ENCODE measurements at places on chromosomes 3 and 15. TPM values are rescaled to one million over a fixed set of nuclear protein-coding genes. Genes with fewer than 3 reads are reported as not detected.

FBN1 gene
- 147 TPM for total RNA-seq

IL17RE gene
- total RNA-seq = 6.6 TPM

SPINK8 gene
- total RNA-seq = not detected

ACSBG1 gene
- not detected for total RNA-seq

DNA sequence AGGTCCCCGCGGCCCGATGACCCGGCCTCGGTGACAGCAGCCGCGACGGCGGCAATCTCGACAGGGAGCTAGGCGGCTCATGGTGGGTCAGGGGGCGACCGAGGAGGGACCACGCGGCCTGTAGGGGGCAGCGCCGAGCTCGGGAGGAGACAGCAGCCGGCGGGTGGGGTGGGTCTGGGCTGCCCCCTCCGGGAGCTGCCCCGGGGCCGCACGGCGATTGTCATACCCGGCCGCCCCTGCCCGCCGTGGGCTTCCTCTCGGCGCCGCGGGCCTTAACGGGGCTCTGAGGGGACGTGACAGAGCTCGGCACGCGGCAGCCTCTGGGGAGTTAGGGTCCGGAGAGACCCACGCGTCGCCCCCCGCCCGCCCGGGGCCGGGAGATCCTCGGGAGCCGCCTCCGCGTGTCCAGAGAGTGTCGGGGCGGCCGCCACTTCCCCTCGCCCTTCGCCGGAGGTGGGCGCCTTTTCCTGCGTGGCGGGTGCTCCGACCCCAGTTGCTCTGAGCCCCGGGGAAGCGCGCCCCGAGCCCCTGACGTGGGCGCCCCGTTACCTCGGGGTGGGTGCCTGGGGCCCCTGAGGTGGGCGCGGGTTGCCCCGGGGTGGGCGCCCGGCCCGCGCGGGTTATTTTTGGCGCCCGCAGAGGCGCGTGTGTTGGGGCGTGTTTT is 539 bp upstream of the PLCL2 start:
- peak; percentile 45 for DNase-seq

GRCh38 chr15:80233581-80233980 is 18.4 kb downstream of the CTXND1 start:
- no peak for DNase-seq

GRCh38 chr3:179083977-179084376 is 12.4 kb upstream of the ZMAT3 start:
- DNase-seq = no peak

GRCh38 chr15:74580538-74581350 is 34.9 kb upstream of the CLK3 start:
- DNase-seq = no peak

- DNase-seq = peak; percentile 13
Observed at GRCh38 chr3:179072100-179072438, 460 bp upstream of the ZMAT3 start.

DNA sequence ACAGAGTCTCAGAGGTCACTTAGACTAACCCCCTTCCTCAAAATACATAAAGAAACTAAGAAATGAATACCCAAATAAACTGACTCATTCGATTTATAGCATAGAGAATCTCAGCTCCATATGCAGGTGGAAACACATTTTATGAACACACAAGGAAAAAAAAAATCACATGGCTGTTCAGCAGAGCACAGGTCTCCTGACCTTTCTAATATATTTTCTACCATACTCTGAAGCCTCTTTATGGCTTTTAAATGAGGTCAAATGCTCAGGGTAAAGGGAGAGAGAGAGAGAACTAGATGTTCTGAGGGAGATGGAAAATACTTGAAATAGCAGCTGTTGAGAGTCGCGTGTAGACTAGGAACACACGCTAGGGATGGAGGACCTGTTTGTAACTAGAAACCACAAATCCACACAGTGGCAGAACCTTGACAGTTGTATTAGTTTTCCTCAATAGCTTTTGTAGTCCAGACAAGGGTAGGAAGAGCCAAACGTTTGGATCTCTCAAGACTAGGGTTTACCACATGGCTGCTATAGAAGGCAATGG is 165.3 kb downstream of the FMN1 start:
- DNase-seq = peak; percentile 46

DNA sequence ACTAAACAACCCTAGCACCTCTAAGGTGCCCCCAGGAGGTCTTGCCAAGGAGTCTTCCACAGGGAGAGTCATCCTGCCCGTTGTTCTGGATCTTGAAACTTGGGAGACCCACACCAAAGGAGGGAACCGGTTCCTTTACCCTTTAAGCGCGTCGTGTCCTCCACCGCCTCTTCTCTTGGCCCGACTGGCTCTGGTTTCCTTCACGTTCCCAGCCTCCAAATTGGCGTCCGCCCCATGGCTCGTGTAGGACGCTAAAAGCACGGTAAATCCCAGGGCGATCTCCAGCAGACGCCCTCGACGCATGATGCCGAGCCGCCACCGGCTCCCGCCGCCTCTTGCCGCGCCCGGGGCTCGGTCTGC is 1.1 kb downstream of the FBN1 start:
- peak; percentile 47 for DNase-seq

Data from thyroid gland (tissue), 4 donors.